ENCODE measurements at places on chromosomes 2 and 18.

- no peak for DNase-seq
These were observed 21.8 kb downstream of the FZD5 start for GRCh38 chr2:207747653-207748560.

DNA sequence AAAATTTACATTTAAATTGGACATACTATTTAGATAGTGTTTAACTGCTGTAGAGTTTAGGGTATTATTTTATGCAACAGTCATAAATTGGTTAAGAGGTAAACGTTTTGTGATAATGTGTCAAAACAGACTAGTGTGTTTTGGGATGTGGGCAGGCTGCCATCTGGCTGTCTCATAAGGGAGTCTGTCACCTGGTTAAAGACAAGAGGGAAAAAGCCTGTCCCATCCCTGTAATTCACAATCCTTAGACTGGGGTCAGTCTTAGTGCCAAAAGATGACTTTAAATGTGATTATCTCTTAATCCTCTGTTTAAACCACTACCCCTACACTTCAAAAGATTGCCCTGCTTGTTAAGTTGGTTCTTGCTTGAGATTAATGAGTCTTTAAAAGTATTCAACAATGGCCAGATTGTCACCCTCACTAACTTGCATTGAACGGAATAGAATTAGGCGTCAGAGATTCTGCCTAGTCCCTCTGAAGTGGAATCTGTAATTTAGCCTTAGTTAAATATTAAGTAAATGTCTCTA, 59.2 kb downstream of the SGPP2 start:
- DNase-seq, result no peak

GRCh38 chr2:16657671-16658070, 8.0 kb downstream of the CYRIA start:
- DNase-seq, result no peak

DNA sequence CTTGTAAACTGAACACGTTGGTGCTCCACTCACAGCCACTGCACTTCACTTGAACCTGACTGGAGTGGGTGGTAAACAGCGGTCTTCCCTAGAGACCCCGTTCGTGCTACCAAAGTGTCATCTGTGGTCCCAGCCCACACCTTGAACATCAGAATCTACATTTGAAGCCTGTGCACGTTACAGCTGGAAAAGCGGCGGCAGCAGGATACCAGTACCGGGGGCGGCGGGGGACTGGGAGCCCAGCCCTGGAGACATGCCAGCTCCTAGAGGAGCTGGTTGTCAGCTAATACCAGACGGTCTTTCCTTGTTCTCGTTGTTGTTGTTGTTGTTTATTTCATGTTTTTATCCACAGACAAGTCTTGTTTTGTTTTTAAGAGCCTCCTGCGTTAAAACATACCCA, 156.7 kb downstream of the WDSUB1 start:
- DNase-seq, result no peak

DNA sequence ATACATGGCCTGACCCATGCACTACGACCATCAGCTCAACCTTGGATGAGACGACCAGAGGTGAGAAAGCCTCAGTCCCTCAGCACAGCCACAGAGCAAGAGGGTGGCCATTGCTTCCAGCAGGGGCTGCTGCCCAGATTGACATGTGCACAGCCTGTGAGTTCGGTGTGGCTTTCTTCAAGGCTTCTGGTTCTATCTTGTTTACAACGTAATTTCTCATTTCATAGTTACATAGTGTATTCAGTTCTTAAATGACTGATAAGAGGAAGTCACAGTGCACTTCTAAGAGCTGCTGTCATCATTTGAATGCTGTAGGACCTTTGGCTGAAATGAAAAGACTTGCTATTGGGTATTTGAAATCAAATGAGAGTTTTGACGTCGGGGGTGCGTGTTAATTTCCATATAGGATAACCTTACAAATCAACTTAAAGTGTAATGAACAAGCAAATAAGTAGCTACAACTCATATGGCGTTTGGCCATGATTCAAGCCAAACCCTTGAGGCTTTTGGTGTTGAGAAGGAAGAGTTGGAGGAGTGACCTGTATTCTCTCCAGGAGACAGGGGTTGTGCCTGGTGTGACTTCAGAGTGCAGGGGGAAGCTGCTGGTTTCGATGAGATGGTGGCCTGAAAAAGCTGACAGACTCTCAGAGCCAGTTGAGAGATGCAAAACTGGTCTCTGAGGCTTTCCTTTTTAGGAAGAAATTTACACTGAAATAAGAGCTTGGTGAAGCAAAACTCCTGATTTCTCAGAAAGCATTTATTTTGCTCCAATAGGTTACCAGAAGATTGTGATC, 51.0 kb downstream of the TSHZ1 start:
- DNase-seq, result no peak

GRCh38 chr2:178912416-178913048, 105.3 kb upstream of the TTN start:
- no peak for DNase-seq
